ENCODE measurements at places on chromosomes 3 and 15.

- DNase-seq: no peak
Observed at GRCh38 chr3:24846286-24846860, 351.7 kb upstream of the THRB start.

DNA sequence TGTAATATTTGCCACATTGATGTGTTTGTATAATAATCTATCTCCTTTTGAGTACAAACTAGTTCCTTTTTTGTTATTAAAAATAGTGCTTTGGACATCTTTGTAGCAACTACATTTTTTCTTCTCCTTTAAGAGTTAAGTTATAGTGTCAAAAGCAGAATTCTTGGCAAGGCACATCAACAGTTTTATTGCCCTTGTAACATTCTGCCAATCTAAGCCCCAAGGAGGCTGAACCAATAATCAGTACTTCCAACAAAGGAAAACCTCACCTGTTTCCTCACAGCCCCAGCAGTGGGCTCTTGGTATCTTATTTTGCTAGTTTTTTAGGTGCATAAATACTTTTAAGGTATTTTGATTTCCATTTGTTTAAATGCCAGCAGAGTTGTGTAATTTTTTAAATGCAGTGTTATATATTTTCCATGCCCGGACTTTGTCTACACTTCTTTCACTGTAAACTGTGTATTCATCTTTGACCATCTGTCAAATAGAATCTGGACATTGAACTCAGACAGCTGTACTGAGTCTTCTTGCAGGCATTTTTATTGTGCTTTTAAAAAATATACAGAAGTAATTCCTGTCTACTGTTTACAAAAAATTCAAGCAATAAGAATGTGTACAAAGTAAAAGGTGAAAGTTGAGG is 101.0 kb downstream of the MYLK start:
- DNase-seq: no peak

- DNase-seq: no peak
Observed at GRCh38 chr15:35540885-35541284, 5.1 kb downstream of the DPH6 start.

GRCh38 chr3:140143367-140144069 is 208.5 kb downstream of the CLSTN2 start:
- no peak for DNase-seq

Data from KBM-7 (cell line).